ENCODE measurements at places on chromosomes 7 and 10.

GRCh38 chr7:37577412-37577811 is 106.2 kb upstream of the GPR141 start:
- no peak for DNase-seq

GRCh38 chr7:67631476-67631875 is 634.8 kb downstream of the TYW1 start:
- DNase-seq: no peak

- no peak for DNase-seq
Observed at GRCh38 chr10:131814567-131815265, 86.1 kb upstream of the PPP2R2D start.

GRCh38 chr7:46170021-46170420 is 248.9 kb upstream of the IGFBP3 start:
- no peak for DNase-seq

GRCh38 chr7:142323706-142324105 is 65.8 kb upstream of the PRSS58 start:
- peak; percentile 84 for DNase-seq

- no peak for DNase-seq
Observed at GRCh38 chr7:1460821-1461645, 1.8 kb upstream of the MICALL2 start.

GRCh38 chr7:47757921-47758411 is 176.1 kb upstream of the TNS3 start:
- no peak for DNase-seq

GRCh38 chr7:135251496-135252391 is 18.1 kb downstream of the STRA8 start:
- DNase-seq: no peak

DNA sequence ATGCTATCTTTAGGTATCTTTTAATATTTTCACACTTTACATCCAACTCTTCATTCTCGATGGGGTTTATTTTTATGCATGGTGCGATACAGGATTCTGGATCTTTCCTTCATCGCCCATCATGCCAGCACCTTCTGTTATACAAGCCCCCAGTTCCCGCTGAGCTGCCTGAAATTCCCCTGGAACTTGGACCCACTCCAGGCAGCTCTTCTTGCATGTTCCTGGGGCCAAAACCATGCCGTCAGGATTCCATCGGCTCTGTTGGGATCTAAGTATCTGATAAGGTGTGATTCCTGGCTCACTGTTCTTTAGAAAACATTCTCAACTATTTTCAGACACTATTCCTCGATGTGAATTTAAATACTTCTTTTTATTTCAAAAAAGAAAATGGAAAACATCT is 40.5 kb upstream of the PPP2R2D start:
- DNase-seq: no peak

DNA sequence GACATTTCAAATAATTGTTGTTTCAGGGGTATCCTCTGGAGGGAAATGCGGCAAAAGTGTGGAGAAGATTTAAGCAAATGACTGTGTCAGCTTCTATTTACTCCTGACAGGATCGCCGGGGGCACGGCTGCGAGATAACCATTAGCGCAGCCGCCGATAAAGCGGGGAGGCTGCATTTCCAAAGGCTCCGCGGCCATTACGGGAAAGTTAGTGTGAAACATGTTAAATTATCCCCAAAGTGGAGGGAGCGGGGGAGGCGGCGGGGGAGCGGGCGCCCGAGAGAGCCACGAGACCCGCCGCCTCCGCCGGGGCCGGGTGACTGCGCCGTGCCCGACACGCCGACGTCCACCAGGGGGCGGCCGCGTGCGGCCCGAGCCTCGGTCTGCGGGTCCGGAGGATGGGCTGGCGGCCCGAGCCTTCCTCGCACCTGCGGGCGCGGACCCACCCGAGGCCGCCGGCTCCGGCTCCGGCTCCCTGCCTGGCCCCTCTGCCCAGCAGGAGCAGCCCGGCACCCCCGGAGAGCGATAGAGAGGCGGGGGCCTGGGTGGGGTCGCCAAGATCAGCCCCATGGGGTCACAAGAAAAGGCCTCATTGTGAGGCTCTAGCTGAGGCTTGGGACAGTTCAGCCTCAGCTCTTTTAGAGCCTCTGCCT is 74.4 kb upstream of the PAX2 start:
- DNase-seq: peak; percentile 66

DNA sequence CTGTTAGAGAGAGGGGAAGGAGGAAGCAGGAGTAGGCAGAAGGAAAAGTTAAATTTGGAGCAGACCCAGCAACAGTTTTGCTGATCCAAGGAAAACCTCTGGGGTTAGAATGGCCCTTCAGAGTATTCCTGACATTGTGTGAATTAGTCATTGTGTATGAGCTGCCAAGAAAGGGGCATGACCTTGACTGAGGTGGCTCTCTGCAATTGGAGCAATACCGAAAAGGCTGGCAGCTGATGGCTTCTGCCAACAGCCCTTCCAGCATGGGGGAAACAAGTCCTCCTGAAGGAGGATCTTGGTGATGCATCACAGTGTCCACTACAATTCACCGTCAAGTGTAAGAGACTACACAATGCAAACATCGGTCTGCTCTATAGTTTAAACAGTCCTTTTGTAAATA is 20.6 kb upstream of the WASL start:
- no peak for DNase-seq

DNA sequence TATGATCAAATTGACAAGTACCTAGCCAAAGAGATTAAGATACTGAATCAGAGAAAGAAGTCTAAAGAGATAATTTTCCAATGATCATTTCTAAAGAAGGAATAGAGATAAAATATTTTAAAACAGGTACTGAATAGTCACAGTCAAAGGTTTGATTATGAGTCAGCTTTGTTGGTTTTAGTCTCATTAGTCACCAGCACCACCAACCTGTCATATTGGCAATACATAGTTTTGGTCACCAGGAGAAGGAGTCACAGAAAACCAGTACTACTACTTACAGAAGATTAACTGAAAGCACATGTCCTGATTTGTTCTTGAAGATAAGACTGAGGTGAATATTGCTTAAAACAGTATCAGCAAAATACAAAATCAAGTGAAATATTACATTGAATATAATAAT is 34.6 kb downstream of the ZEB1 start:
- no peak for DNase-seq

GRCh38 chr10:48390933-48391845 is 84.7 kb downstream of the MAPK8 start:
- DNase-seq: no peak

GRCh38 chr10:80596391-80597257 is 58.9 kb downstream of the SH2D4B start:
- peak; percentile 75 for DNase-seq

GRCh38 chr7:129597672-129598071 is 13.8 kb upstream of the NRF1 start:
- no peak for DNase-seq

DNA sequence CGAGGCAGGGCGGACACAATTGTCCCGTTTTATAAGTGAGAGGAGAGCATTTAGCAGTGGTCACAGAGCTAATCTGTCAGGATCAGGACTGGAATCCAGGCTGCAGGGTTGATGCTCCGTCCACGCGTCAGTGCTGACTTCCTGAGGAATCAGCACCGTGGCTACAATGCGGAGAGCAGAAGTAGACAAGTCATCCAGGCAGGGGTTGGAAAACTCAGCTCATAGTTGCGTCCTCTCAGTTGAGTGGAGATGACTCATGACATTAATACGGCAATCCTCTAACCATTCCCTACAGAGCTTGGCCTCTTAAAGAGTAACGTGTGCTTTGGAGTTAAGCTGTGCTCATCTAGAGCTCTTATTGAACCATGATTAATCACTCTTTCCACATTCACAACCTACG is 17.1 kb upstream of the HTR5A start:
- no peak for DNase-seq

DNA sequence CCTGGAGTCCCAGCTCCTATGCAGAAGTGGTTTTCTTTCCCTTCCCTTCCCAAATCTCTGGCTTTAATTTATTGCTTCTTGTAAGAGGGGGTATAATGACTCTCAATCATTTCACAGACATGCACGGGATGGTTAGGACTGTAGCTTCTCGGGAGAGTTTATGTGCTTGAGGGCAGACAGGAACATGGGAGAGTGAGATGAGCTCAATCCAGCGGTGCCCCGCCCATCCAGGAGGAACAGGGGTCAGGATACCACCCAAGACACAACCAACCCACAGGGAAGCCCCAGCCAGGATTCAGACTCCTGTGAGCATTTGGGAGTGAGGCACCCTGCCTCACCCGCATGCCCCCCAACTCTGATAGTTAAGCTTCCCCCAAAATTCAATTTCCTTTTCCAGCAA is 33.7 kb upstream of the GATAD1 start:
- DNase-seq: no peak

DNA sequence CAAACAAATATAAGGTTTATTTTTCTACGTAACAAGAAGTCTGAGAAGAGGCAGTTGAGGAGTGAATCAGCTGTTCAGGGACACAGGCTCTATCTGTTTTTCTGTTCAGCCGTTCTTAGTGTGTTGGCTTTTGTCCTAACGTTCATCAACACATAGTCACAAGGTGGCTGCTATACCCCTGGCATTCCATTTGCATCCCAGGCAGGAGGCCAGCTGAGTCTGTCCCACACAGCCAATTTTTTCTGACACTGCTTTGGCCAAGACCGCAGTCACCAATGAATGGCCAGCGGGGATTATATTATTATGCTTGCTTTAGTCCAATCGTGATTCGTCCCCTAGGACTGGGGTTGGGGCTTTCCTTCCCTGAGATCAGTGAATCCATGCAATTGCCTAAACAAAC is 143.4 kb upstream of the CHST15 start:
- no peak for DNase-seq

- DNase-seq: no peak
Observed at GRCh38 chr7:51237446-51238133, 79.0 kb downstream of the COBL start.

- peak; percentile 46 for DNase-seq
Observed at GRCh38 chr7:108034586-108034985, 31.6 kb upstream of the LAMB1 start.

DNA sequence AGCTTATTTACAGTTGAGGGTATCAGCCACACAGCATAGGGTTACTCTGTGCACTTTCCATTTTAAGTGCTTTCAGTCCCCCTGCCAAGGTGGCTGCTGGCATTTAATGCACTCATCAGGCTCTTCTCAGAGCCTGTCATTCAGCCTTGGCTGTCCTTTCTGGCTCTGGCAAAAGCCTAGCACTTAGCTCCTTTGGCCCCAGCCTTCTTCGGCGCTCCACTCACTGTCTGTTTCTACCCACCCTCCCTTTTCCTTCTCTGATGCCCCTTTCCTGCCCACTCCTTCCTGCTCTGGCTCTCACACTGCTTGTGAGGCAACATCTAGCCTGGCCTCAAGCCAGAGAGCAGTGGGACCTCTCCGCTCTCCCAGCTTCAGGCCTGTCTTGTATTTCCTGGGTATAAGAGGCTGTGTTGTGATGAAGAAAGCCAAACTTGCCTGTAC is 60.2 kb downstream of the WIPF3 start:
- DNase-seq: no peak

DNA sequence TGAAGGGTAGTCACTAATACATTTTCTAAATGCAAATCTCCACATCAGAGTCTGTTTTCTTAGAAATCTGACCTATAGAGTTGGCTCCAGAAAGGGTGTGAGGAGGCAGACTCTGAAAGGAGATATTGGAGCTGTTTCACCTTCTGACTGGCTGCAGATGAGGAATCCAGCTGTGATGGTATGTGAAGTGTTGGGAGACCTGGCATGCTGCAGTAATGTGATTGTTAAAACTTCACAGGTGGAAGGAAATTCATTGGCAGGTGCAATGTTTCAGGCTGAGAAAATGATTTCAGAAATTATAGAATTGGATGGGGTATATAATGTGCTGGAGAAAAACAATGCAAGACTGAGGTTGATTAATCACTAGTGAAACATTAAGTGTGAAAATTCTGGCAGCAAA is 1134.0 kb upstream of the LRRN3 start:
- DNase-seq: no peak

DNA sequence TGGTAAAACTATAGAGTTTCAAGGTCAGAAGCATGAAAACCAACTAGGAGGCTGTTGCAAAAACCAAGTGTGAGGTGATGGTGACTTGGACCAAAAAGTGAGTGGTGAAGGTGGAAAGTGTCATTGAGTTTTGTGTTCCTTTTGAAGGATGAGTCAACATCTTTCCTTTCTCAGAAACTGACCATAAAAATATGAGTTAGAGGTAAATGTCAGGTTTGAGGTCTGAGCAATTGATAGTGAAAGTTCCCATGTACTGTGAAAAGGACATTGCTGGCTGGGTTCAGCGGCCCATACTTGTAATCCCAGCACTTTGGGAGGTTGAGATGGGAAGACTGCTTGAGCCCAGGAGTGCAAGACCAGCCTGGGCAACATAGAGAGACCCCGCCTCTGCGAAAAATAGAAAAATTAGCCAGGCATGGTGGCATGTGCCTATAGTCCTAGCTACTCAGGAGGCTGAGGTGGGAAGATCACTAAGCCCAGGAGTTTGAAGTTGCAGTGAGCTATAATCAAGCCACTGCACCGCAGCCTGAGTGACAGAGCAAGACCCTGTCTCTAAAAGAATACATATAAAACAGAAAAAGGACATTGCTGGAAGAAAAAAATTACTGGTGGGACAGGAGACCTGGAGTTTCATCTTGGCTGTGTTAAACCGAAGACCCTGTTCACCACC is 89.3 kb upstream of the ARID5B start:
- no peak for DNase-seq

- no peak for DNase-seq
Observed at GRCh38 chr7:20021066-20021465, 196.1 kb downstream of the MACC1 start.

DNA sequence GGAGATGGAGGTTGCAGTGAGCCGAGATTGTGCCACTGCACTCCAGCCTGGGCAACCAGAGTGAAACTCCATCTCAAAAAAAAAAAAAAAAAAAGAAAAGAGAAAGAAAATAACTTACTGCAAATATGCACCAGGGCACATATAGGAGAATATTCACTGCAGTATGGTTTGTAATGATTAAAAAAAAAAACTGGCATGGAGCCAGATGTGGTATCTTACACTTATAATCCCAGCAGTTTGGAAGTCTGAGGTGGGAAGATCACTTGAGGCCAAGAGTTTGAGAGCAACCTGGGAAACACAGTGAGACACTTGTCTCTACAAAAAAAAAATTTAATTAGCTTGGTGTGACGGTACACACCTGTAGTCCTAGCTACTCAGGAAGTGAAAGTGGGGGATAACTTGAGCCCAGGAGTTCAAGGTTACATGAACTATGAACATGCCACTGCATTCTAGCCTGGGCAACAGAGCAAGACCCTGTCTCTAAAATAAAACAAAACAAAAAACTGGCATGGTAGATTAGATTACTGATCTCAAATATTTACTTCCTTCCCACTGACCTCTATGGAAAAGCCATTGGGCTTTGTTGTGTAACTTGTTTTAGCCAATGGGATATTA is 85.6 kb downstream of the MICU1 start:
- no peak for DNase-seq

DNA sequence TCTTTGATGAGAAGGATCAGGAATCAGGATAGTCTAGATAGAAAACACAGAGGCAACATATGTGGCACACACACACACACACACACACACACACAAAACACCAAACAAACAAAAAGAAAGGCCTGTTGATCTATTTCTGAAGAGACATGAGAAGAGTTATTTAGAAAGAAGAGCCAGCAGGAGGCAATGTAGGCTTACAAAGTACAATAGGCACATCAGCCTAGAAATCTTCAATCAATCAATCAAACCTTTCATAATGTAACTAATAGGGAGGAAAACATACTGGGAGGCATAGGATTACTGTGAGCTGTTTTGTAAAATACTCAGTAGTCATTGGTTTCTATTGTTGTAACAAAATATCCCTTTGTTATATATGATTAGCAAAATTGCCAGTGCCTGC is 47.3 kb upstream of the TES start:
- no peak for DNase-seq
